Brain microvascular endothelial cell (primary cell): ENCODE measurements at places on chromosomes 11 and 22.

DNA sequence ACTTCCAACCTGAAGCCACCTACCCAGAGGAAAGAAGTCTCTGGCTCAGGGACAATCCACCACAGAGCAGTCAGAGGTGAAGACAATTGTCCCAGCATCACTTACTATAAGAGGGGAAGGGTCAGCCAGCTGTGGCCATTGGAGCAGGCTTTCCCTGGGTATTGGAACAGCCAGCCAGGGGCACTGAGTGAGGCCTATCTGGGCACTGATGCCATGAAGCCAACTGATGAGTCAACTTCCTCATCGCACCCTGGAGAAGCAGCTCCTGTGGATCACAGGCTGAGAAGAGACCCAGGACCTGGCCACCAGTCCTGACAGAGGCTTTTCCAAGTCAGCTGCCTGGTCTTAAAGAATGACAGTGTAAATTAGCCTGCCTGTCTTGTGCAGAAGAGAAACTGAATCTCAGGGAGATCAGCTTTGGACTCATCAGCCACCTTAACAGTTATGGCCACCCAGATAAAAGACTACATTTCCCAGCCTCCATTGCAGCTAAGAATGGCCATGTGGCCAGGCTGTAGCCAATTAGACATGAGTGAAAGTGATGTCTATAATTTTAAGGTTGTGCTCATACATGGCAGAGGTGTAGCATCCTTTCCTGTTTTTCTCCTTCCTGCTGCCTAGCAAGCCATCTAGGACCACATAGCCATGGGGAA is 19.0 kb downstream of the CHST1 start:
- DNase-seq: peak; percentile 40

DNA sequence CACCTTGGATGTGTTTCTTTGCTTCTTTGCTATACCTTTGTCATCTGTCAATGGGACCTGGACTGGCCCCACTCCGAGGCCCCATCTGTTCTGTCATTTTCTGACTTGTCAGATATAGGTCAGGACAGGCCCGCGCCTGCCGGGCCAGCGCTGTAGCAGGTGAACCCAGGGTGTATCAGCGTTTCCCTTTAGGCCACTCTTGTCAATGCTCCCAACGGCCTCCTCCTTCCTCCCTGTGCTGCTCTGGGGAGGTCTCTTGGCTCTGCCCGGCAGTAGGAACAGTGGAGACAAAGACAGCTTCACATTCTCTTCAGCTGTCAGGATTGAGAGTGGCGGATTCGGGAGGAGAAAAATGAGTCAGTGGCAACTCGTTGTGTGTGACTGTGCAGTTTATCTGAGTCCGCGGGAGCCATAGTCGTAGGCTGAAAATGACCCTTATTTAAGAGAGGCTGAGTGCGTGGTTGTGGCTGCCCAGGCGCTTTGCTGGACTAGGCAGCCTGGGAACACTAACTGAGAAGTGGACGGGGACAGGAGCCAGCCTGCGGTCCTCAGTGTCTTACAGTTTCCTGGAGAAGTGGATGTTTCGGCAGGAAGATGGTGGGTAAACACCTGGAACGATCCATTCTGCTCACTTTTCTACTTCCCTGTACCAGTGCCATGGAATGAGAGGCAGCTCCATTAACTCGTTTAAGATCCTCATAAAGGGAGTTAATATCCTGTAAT is 102.3 kb downstream of the PRR5L start:
- no peak for DNase-seq

GRCh38 chr11:17699147-17700114 is 19.9 kb upstream of the MYOD1 start:
- DNase-seq: peak; percentile 14

GRCh38 chr11:122305426-122306320 is 189.7 kb upstream of the BLID start:
- DNase-seq: no peak

DNA sequence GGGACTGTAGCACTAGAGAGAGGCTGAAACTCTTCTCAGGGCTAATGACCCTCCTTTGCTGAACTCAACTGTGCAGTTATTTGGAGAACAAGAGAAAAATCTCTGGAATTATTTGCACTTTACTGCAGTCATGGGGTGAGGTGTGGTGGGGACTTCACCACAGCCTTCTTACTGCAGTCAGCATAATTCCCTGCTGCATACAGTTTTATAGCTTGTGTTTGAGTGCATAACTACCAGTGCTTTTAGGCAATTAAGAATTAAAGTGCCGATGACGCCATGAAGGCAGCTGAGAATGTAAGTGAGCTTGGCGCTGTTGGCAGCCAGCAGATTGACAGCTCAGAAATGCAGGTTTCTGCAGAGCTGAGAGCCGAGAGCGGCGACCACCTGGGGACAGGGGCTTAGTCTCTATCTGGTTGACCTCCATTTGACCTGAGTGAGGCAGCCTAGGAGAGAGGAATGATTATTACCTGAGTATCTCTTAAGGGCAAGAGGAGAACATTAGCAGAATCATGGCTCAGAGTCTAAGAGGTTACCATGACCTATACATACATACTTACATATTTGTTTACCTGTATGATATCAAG is 830.0 kb downstream of the NTM start:
- no peak for DNase-seq

- peak; percentile 44 for DNase-seq
Observed at GRCh38 chr11:94142308-94143281, 14.0 kb downstream of the PANX1 start.

GRCh38 chr11:123800036-123800435 is 6.1 kb downstream of the OR6M1 start:
- DNase-seq: no peak

DNA sequence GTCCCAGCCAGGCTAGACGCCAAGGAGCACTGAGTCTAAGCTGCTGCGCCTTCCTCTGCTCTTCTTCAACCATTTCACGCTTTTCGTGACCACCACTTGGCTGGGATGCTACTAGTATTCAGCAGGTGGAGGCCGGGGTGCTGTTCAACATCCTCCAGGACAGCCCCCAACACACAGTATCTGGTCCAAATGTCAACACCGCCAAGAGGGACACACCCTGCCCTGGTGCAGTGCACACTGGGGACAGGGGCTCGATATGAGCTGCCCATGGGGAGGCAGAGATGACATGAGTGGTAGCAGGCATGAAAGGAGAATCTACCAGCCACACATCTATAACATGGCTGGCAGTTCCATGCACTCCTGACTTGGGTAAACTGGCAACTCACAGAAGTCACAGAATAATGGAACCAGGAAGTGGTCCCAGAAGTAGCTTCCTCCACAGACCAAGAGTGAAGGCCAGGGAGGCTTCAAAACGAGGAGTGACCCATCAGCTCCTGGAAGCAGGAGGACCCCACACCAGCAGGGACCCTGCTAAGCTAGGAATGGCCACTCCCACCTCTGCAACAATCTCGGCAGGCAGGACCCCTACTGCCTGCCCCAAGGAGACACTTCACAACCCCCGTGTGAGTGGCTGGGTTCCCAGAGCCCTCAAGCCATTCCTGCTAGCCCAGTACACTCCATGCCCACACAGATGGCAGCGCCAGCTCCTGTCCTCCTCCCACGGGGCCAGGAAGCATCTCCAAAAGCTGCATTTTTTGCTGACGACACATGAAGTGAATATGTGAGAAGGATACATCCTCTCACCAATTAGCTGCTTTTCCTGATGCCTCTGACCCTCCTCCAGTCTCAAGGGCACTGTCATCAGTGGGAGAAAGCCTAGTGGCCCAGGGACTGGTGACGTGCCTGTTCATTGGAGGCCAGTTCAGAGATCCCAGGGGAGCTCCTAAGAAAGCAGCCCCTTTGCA is 78.8 kb downstream of the DGCR2 start:
- DNase-seq: no peak
